ENCODE measurements at places on chromosomes 1 and 21.

DNA sequence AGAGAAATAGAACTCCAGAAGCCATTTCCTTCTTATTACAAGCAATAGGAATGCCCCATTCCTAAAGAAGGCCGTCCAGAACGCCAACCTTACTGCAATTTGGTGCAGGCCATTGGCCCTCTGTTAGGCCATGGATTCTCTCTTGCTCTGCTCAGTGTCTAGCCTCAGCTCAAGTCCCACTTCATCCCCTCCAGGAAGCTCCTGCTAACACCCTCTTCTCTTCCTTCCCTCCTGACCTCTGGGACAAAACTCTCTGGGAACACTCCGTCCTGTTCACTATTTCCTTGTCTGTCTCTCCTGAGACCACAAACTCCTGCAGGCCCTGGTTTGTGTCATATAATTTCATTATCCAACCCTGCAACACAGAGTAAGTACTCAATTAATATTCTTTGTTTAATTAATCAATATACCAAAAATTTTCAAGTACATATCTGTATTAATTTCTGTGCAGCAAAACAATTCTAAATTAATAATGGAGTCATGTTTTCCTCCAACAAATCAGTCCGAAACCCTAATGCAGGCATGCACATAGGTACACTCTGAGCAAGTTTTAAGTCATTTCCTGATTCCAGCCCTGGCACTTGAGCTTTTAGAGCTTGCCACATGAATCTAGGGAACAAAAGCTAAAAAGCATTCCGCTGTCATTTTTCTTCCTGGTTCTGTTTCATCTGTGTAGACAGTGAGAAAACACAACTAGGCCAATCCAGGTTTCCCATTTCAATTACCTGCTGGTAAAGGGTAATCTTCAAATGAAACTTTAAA, 245.3 kb downstream of the SETD4 start:
- no peak for DNase-seq

GRCh38 chr1:155871390-155871789, 12.0 kb downstream of the SYT11 start:
- DNase-seq = no peak

GRCh38 chr1:12496154-12496961, 121.7 kb downstream of the DHRS3 start:
- no peak for DNase-seq

- DNase-seq = no peak
Observed at GRCh38 chr21:45873418-45873817, 108.2 kb upstream of the COL6A1 start.

DNA sequence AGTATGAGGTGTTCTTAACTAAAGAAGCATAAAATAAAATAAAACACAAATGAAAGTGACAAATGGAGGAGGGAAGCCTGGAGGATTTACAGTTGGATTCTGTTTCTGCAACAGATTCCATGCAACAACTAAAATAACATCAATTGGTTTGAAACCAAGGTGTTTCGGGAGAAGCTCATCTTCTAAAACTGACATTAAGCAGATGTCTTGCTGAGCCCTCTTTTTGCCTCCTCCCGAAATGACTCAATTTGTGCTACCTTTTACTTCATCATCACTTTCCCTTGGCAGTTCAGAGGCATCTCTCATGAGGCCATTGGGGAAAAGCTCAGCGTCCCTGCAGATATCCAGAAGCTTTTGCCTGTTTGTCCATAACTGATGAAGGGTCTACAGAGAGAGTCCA, 121.6 kb upstream of the ADAR start:
- no peak for DNase-seq

DNA sequence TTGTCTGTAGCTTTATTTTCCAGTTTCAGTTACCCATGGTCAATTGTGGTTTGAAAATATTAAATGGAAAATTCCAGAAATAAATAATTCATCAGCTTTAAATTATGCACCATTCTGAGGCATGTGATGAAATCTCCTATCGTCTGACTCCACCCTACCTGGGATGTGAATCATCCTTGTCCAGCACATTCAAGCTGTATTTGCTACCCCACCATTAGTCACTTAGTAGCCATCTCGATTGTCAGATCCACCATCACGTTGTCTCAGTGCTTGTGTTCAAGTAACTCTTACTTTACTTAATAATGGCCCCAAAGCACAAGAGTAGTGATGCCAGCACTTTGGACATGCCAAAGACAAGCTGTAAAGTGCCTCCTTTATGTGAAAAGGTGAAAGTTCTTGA, 4.0 kb downstream of the STPG1 start:
- no peak for DNase-seq

DNA sequence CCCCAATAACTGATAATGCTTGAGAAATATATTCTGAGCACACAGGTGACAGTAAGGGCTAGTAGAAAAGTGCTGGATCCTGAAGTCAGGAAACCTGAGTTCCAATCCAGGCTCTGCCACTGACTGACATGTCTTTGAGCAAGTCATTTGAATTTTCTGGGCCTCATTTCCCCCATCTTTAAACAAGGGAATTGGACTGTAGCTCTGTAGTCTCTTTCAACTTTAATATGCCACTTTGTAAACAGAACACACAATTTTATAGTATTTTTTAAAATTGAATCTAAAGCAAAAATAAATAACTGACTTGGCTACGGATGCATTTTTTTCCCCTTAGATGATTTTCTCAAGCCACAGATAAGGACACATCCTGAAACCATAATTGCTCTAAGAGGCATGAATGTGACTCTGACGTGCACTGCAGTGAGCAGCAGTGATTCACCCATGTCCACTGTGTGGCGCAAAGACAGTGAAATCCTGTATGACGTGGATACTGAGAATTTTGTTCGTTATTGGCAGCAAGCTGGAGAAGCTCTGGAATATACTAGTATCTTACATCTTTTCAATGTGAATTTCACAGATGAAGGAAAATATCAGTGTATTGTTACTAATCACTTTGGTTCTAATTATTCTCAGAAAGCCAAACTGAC, 37.0 kb downstream of the LRIG2 start:
- no peak for DNase-seq

- no peak for DNase-seq
Observed at GRCh38 chr21:36627242-36627641, 71.7 kb upstream of the SIM2 start.

- no peak for DNase-seq
Observed at GRCh38 chr1:16117369-16117768, 38.5 kb downstream of the EPHA2 start.

GRCh38 chr1:17891205-17892110, 136.3 kb downstream of the ACTL8 start:
- DNase-seq = no peak

DNA sequence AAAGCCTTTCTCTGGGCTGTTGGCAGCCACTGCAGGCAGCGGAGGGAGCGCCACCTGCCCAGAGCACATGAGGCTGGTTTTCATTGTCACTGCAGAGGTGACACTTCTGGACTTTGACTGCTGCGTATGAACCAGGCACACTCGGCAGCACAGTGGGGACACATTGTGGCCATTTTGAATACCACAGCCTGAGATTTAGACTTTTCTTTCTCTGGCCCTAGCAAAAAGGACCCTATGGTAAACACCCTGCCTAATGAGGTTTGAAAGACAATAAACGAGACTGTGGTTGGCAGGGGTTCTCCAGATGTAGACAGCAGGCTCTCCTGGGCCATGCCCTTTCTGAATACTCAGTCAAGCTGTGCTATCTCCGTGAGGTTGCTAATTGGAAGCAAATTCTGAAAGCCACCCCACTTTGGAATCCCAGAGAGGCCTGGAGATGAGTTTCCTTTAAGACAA, 12.0 kb upstream of the KCNE2 start:
- DNase-seq = no peak

DNA sequence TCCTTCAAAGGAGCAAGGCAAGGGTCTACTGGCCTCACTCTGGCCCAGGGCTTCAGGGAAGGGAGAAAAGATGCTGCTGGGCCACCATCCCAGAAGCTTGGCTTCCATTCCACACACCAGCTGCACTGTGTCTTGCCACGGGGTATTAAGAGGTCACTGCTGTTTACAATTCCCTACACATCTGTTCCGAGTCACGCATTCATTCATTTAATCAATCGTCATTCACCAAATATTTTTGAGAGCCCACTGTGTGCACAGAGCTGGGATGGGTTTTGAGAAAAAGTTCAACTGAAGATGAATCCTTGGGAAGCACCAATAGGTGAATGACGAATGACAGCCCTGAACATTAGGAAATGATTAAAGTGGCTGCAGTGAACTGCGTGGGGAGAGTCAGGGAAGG, 101.7 kb downstream of the NAV1 start:
- DNase-seq = no peak

GRCh38 chr1:117104986-117105385, 16.6 kb downstream of the TRIM45 start:
- no peak for DNase-seq

GRCh38 chr1:47813970-47814369, 183.2 kb downstream of the TRABD2B start:
- DNase-seq = no peak

- DNase-seq = no peak
Observed at GRCh38 chr1:220772846-220773245, 13.9 kb upstream of the MTARC1 start.

DNA sequence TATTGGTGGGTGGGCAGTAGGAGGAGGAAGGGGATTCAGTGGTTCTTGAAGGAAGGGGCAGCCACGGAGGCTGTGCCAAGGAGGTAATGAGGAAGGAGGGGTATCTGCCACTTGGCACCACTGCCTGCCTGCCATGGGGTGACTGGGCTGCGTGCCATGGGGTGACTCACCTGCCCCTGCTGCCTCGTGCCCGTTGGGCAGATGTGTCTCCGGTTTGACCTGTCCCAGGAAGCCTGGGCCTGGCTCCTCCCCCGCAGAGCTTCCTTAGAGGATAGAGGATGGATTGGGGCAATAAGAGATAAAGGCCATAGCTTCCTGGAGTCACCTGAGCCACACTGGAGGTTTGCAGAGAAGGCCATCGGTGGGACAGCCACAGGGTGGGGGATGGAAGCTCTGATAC, 1.7 kb downstream of the PADI3 start:
- DNase-seq = no peak

- DNase-seq = no peak
Observed at GRCh38 chr1:228894442-228894989, 159.2 kb downstream of the RHOU start.

DNA sequence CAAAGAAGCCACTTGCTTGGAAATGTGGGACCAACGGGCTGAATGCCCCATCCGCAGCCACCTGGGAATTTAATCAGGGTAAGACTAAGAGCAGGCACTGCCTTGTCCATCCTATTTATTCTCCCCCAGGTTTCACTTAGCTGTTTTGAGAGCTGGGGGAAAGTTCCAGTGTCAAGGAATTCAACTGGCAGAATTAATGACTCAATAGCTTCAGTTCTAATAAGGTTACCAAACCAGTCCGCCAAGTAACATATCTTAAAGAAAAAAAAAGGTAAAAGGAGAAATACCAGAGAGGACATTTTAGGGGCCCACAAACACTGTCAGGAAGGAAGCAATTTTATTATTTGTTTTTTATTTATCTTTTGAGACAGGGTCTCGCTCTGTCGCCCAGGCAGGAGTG, 157.6 kb upstream of the SOD1 start:
- DNase-seq = no peak

- DNase-seq = no peak
Observed at GRCh38 chr1:112717263-112717873, 2.2 kb upstream of the PPM1J start.

DNA sequence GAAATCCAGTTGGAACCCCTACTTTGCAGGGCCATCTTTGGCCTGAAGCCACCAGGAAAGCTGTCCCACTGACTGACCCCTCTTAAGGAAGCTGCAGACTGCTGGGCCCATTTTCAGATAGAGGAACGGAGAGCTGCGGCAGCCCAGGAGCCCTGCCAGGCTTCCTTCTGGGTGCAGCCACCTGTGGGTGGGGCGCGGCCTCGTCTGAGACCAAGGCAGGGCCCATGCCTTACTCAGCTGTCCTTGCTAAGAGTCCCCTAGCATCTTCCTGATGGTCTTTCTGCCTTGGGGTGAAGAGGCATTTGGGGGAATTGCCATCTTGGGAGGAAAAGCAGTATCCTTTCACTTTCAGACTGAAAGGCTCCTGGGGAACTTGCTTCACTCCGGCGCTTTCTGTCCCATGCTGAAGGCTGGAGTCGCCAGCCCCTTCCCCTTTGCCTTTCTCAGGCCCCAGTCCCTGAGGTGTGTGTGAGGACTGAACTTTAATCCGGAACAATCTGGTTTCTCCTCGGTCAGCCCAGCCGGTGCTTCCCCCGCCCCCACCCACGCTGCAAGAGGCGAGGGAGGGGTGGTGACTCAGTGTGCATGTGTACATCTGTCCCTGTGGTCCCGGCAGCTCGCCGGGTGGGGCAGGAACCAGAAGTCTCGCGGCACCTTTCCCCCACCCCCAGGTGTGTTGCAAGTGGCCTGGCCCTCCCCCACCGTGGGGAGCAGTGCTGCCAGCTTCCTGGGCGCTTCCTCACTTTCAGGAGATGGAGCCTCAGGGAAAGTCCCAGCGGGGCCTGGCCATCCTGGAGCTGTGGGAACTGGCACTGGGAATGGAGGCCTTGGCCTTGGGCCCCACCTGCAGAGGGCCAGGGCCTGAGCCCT, 5.1 kb downstream of the ZC3H12A start:
- peak; percentile 85 for DNase-seq

DNA sequence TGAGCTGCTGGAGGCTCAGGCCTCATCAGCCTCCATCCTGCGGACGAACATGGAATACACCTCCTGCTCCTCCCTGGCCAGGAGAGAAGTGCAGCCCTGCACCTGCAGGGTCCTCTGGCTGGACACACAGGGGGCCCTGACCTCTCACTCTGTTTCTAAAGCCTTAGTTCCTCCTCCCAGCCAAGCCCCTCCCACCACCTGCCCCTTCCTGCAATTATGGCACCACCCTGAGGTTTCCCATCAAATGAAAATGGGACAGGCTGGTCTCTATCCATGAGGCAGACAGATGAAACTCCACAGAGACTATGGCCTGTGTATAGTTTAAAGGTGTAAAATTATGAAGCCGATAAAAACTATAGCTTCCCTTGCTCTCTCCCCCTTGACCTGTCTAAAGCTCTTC, 42.6 kb downstream of the CACNA1S start:
- no peak for DNase-seq

- no peak for DNase-seq
Observed at GRCh38 chr1:107936498-107937481, 28.2 kb downstream of the VAV3 start.
